ENCODE measurements at places on chromosomes 1 and 21.

- H3K4me3 ChIP-seq = no peak overlapping the region
- H3K27me3 ChIP-seq = no peaks in the 10 kb centered on the region
- H3K36me3 ChIP-seq = no peaks in the 10 kb centered on the region
- H3K4me1 ChIP-seq = no peaks in the 10 kb centered on the region
- DNase-seq = no peak
- no peak overlapping the region for H3K27ac ChIP-seq
These were observed 42.6 kb upstream of the PTGS2 start for GRCh38 chr1:186722711-186723309.

- H3K4me3 ChIP-seq = no peak overlapping the region
- H3K36me3 ChIP-seq = no peaks in the 10 kb centered on the region
- DNase-seq = no peak
- H3K27ac ChIP-seq = no peak overlapping the region
- no peaks in the 10 kb centered on the region for H3K4me1 ChIP-seq
These were observed 26.6 kb upstream of the FBXO28 start for GRCh38 chr1:224087286-224087794.

DNA sequence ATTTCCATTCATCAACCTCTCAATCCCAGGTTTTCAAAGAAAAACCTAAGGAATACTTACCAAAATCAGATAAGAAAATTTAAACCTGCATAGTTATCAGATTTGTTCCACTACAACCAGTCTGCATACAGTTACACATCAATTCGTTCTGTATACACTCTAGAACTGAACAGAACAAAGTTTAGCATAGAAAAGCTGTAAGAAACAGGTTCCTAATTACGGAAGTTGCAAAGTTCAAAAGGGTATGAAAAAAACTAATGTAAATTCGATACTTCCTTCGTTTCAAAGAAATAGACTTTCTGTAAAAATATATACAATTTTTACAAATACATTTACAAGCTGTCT is 3.1 kb downstream of the MCL1 start:
- H3K4me1 ChIP-seq = peaks cover 48% of the 10 kb centered on the region
- DNase-seq = no peak
- peaks cover 73% of the 10 kb centered on the region for H3K36me3 ChIP-seq
- H3K27ac ChIP-seq = peak overlapping the region; percentile 37
- no peaks in the 10 kb centered on the region for H3K27me3 ChIP-seq

DNA sequence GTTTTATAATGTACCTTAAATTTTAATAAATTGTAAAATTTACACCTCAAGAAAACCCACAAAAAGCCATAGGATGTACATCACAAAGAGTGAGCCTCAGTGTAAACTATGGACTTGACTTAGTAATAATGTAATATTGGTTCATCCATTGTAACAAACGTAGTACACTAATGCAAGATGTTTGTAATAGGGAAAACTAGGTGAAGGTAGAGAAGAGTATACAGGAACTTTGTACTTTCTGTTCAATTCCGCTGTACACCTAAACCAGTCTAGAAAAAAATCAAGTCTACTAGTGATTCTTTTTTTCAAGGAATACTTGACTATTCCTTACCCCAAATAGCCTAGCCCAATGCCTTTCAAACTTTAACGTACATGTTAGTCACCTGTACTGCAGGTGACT is 222.3 kb upstream of the FGGY start:
- no peaks in the 10 kb centered on the region for H3K36me3 ChIP-seq
- H3K27me3 ChIP-seq = no peaks in the 10 kb centered on the region
- no peak for DNase-seq
- no peak overlapping the region for H3K27ac ChIP-seq
- H3K4me3 ChIP-seq = no peak overlapping the region
- peaks cover 22% of the 10 kb centered on the region for H3K4me1 ChIP-seq

DNA sequence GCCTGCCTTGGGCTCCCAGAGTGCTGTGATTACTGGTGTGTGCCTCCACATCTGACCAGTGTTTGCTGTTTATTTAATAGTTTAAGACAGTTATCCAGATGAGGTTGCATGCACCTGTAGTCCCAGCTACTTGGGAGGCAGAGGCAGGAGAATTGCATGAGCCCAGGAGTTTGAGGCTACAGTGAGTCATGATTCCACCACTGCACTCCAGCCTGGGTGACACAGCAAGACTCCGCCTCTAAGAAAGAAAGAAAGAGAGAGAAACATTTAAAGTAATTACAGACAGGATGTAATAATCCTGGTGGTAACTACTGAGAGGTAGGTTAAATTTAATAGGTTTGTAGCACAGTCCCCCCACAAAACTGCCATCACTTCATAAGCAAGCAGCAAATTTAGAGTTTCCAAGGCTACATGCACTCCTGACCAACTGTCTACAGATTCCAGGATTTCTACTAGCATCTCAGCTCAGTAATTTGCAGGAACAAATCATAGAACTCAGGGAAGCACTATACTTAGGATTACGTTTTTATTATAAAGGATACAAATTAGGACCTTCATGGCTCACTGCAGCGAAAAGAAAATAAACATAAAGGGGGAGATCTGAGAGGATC is 89.6 kb downstream of the PKN2 start:
- H3K27me3 ChIP-seq = no peaks in the 10 kb centered on the region
- H3K4me1 ChIP-seq = no peaks in the 10 kb centered on the region
- no peak for DNase-seq
- H3K27ac ChIP-seq = no peak overlapping the region

GRCh38 chr1:160733898-160734297 is 5.1 kb upstream of the SLAMF7 start:
- H3K4me3 ChIP-seq = no peak overlapping the region
- H3K27me3 ChIP-seq = no peaks in the 10 kb centered on the region
- no peak for DNase-seq
- peaks cover 7% of the 10 kb centered on the region for H3K4me1 ChIP-seq

DNA sequence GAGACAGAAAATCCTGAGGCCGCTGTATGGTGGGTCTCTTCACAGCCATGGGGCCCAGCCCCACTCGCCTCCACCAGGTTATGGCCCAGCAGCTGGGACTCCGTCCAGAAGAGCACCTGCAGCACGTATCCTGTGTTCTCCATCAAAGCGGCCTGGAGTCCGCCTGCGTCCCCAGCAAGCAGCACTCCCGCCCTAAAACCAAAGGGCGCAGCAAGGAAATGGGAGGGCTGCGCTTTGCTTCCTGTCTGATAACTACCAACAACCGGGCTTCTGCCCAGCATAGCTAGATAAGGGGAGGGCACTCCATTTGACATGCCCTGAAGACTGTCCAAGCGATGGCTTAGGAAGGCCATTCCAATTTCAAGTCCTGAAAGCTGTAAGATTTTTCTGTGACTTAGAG is 119.9 kb downstream of the KCNJ15 start:
- DNase-seq = no peak
- no peaks in the 10 kb centered on the region for H3K36me3 ChIP-seq
- no peak overlapping the region for H3K27ac ChIP-seq
- H3K4me3 ChIP-seq = peak overlapping the region; percentile 28
- no peaks in the 10 kb centered on the region for H3K4me1 ChIP-seq

Data from CD4-positive, alpha-beta T cell (primary cell).